ENCODE measurements at places on chromosomes 3 and 15.

DNA sequence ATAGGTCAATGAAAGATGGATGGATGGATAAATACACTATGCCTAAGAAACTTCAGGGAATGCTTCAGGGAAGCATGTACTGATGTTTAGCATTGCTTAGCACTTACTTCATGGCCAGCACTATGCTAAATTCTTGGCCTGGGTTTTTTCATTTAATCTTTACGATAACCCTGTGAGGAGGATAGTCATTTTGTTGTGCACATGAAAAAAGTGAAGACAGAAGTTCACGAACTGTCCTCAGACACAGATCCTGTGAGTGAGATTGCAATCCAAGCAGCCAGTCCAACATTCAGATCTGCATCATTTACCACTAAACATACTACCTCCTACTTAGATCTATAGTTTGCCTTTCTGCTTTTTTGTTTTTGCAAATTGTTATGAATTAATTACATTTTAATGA, 510.8 kb upstream of the AGTR1 start:
- no peak for DNase-seq

DNA sequence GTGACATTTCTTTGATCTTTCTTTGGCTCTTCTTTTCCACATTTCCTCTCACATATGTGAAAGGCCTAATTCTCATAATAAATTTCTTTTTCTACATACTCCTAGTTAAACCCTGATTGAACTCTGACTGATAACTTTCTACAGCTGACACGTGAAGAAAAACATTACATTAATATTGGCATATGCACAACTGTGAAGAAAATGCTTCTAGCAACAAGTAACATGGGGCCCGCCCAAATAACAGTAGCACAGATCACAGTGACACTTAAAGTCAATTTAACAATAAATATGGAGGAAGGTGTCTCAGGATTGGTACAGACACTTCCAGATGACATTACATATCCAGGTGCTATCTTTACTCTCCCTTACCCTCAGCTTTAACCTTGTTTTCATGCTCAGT, 317.6 kb upstream of the ZNF385D start:
- no peak for DNase-seq

DNA sequence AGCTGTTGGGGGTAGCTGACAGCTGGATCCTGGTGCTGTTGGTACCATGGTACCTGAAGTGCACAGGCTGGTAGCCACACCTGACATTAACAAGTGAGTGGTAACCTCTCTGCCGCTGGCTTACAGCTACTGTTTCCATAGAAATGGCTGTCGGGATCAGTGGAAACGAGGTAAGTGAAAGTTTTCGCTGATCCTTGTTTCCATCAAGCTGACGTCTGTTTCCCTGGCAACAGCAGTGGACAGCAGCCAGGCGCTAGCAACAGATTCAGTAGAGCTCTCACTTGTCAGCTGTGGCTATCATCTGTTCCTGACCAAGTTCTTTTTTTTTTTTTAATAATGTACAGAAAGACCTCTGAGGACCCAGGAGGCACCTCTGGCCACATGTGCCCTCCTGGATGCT, 166.2 kb downstream of the CHDH start:
- DNase-seq = no peak

GRCh38 chr3:167289435-167289834, 90.7 kb downstream of the ZBBX start:
- DNase-seq = no peak
